ENCODE measurements at places on chromosomes 4 and X.

GRCh38 chr4:52956691-52957090 is 94.6 kb downstream of the RASL11B start:
- no peak for DNase-seq

DNA sequence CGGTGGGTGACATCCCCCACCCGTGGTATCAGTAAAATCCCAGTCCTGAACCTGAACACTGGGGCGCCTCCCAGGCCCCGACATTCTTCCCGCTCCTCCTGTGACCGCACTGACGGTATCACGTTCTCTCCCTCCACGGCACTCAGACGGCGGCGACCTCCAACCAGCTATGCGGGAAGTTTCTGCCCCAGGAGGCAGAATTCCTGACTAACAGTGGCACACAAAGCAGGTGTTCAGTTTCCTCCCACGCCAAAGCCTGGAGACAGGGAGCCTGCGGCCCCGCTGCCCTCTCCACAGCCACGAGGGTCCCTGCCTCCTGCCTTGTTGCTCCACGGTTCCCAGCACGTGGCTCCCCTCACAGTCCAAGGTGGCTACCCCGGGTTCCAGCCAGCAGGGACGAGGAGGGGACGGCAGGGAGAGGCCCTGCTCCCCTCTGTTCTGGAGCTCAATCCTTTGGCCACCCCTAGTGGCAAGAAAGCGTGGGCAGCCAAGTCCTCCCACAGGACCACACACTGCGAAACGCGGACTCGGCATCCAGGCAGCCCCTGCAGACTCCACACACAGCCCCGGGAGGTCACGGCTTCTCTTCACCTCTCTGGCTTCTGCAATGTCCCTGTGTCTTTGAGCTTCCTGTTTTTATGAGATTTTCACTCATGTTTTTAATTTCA is 15.2 kb downstream of the CTBP1 start:
- no peak for DNase-seq

DNA sequence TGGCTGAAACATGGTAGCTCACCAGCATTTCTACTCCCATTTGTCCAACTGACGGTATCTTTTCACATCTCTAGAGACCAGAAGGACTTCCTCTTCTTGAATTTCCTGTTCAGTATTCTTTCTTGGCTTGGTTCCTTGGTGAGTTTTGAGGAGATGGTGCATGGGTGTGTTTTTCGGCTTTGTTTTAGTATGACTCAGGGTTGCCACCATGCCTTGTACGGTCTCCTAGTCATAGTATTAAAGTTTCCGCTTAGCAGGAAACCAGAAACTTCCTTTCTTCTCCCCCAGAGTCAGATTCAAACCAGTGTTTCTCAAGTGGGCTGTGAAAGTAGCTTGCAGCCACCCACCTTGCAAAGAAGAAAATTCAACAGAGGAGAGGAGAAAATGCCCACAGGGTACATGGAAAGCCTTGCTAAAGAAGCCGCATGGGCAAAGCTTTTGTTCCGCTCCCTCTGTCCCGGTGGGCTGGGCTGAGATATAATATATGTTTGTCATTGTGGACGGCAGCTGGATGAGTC is 5.7 kb downstream of the CD99 start:
- no peak for DNase-seq

DNA sequence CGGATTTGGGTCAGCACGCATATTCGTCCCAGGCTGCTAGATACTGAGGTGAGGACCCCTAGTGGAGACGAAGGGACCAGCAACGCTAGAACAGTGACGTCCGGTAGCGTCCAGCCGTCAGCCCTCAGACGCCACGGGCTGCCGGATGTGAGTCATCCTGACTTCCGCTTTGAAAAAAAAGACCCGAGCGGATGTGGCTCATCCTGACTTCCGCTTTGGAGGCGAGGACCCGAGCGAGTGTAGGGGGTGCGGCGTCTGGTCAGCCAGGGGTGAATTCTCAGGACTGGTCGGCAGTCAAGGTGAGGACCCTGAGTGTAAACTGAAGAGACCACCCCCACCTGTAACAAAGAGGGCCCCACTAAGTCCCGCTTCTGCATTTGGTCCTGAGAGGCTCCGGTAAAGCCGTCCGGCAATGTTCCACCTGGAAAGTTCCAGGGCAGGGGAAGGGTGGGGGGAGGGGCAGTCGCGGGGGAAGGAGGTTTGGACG is at the start of gene MAGEB2:
Gene MAGEB2 (plus strand): TSS at position 207 of the 487 bp plus-strand sequence. CDS start 3,018 bp downstream, outside the sequence.
- DNase-seq = no peak

DNA sequence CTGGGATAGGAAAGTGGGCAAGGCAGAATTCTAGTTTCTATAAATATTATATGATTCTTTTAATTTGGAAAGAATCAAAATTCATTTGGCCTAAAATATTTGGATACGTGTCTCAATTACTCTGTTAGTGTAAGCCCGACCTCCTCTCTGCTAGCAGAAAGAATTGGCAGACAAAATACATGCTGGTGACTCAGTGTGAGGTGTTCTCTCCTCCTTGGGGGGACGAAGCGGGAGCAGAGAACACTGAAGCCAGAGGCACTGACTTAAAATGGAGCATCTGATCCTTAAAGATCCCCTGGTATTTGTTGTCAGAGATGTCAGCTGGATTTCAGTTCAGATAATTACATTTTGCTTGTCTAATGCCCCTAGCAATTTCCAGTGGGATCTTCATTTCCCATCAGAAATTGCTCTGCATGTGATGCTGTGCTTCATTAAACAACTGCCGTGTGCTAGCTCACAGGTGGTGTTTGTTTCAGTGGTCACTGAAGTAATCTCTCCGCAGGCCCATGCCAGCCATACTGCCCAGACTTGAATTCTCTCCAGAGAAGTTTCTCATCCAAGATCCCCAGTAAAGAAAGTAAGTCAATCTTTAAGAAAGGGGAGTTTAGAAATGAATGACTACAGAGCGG is 188.7 kb upstream of the TLL1 start:
- DNase-seq = peak; percentile 21

Measured in kidney glomerular epithelial cell (primary cell).